CD4-positive, alpha-beta T cell treated with Interleukin-4 for 1 hour (primary cell): ENCODE measurements at places on chromosomes 7 and 10.

DNA sequence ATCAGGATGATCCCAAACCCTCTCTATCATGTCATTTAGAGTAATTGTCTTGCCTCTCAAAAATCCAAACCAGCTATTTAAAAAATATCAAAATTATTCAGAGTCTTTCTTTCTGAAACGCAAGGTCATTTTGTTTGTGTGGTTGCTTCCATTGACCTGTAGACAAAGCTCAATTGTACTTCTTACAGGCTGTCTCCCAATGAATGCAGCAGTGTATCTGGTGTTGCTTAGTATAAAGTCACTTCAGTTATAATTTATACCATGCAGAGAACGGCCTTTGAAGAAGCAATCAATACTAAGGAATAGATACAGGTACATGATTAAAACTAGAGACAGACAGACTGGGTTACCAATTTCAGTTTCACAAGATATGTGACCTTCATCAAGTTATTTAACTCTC lies 80.9 kb downstream of the DOCK4 start:
- DNase-seq: no peak

DNA sequence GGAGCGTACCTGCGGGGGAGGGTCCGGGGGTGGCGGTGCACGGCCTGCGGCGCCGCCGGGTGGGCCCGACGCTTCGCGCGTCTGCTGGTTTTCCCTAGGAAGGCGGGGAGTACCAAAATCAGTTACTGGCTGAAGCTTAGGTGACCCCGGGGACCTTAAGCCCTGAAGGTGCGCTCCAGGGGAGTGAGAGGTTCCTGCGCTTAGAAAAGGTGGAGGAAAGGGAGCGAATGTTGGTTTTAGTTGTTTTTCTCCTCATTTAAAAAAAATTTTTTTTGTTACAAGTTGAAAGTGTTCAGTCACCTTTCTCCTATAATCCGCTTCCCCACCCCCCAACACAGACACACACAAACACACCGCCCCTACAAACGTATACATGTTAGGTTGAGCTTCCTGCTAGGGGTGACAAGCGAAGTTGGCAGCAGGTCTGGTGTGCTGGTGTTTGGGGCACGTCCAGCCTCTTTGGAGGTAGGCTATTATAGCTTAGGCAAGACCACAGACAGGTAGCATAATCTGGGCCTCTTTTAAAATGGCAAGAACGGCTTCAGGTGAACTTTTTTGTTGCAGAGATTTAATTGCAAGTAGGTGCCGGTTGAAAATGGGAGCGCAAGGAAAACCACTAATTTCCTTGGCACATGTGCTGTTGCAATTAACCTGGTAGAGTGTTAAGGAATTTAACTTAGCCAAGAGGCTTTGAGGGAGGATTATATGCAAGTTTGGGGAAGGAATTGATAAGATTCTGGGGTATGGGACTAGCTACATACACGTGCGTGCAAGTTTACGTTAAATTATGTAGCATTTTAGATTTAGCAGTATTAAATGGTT lies 945 bp downstream of the ADD3 start:
- peak; percentile 53 for DNase-seq

- no peak for DNase-seq
Measured at GRCh38 chr10:48292616-48293015, 13.9 kb upstream of the MAPK8 start.

- DNase-seq: no peak
Measured at GRCh38 chr7:26658389-26659084, 205.9 kb downstream of the SKAP2 start.

GRCh38 chr10:11602358-11602757 lies 9.1 kb downstream of the USP6NL start:
- DNase-seq: no peak

DNA sequence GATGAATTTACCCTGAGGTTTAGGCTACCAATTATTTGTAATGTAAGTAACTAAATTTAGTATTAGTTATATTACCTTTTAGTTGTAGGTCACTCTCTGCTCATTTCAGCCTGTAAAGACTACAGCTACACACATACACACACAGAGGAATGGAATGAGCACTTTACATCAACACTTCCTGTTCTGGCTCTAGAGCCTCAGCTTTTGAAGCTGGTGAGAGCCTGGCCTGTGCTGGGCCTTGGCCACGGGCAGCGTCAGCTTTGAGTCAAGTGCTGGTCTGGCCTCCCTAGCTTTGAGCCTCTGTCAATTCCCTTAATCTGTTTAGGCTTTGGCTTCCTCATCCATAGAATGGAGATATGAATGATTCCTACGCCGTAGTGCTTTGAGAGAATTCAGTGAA lies 141.7 kb downstream of the EGFR start:
- DNase-seq: no peak

DNA sequence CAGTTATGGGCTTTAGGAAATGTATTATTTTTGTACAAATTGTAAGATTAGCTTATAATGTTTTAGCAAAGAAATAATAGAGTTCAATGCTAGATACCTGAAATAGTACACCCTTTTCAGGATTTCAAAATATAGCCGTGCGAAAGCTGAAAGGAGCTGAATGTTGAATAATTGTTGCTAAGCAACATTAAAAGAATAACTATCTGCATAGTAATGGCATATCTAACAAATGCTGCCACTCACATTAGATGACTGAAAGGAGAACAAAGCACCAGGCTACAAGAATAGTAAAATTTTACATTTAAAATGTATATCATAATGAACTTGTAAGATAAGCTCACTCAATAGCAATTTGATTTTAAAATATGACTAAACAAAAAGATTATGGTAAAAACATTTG lies 82.5 kb downstream of the SDHAF3 start:
- DNase-seq: no peak

GRCh38 chr7:71264005-71264404 lies 132.1 kb downstream of the GALNT17 start:
- no peak for DNase-seq

GRCh38 chr10:14379556-14380280 lies 49.0 kb upstream of the FRMD4A start:
- no peak for DNase-seq

GRCh38 chr10:68598978-68599770 lies 39.0 kb downstream of the TET1 start:
- DNase-seq: no peak

DNA sequence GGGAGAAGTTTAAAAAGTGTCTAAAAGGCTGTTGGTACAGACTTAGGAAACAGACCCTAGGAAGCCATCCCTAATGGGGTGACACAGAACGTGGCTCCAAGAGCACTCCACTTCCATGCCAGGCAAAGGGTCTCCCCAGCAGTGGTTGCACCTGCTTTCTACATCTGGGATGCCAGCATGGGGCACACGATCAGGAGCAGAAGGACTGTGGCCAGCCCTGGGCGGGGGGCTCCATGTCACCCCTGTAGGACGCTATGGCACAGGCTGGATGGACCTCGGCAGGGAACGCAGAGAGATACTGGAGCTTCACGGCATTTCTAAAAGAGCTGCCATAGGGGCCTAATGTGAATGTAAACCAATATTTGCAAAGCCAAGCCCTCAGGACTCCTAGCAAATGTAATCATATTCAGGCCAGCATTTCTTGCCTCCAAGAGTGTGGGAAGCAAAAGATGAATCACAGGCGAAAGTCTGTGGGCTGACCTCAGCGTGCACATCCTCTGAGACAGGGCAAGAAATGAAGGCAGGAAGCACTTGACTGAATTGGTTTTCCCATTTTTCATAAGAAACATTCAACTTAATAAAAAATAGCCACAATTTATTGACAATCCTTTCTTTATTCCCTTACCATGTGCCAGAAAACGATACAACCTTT lies 93.9 kb downstream of the ATXN7L1 start:
- DNase-seq: no peak

DNA sequence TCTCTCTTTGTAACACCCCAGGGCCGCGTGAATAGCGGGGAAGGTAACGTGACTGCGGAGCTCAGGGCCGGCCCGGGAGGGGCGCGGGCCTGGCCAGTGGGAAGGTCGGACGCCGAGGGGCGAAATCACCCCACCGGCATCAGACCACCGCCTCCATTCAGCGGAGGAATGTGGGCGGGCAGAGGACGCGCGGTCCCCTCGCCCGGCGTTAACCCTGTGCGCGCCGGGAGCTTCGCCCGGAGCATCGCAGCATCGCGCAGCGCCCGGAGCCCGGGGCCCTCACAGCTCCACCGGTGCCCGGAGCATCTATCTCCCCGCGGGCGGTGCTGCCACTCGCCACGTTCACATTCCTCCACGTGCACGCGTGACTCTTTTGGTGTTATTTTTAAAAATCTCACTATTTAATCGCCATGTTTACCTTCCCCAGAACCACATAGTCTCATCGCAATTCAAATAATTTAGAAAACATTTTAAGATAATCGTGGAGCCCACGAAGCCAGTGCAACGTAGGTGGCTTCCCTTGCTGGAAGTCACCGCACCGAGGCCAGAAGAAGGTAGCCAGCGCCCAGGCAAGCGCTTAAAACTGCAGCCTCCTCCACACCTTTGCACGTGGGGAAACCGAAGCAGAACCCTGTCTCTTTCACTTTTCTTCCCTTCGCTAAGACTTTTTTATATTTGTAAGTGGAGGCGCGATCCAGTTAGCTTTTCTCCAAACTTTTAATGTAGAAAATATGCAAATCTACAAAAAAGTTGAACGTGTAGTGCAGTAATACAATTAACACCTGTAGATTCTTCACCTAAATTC lies 21.8 kb downstream of the FGFBP3 start:
- peak; percentile 13 for DNase-seq

- no peak for DNase-seq
Measured at GRCh38 chr10:113515601-113516000, 37.3 kb upstream of the HABP2 start.

GRCh38 chr10:119928411-119928810 lies 35.9 kb downstream of the SEC23IP start:
- no peak for DNase-seq

GRCh38 chr7:118878336-118878735 lies 653.8 kb downstream of the ANKRD7 start:
- DNase-seq: no peak

GRCh38 chr7:141960687-141961422 lies 12.7 kb downstream of the TAS2R38 start:
- peak; percentile 16 for DNase-seq
